ENCODE measurements at places on chromosomes 12 and 14.
A peak's percentile ranks its signal among the peaks of the same experiment; 100 is the strongest.

DNA sequence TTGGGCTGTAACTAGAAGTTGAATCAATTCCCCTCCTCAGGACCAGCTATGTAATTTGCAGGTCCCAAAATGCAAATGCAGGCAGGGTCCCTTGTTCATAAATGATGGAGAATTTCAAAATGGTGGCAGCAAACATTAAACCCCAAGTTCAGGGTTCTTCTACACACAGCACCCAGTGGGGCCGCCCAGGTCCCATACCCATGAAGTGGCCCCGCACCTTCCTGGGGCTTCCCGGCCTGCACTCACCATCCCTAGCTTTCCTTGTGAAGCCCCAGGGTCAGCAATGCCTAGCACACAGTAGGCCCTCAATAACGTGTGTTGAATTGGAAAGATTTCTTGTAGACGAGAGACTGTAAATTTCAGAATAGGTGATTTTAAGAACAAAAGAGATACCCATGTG, 76.0 kb downstream of the NTF3 start:
- no peak for DNase-seq

DNA sequence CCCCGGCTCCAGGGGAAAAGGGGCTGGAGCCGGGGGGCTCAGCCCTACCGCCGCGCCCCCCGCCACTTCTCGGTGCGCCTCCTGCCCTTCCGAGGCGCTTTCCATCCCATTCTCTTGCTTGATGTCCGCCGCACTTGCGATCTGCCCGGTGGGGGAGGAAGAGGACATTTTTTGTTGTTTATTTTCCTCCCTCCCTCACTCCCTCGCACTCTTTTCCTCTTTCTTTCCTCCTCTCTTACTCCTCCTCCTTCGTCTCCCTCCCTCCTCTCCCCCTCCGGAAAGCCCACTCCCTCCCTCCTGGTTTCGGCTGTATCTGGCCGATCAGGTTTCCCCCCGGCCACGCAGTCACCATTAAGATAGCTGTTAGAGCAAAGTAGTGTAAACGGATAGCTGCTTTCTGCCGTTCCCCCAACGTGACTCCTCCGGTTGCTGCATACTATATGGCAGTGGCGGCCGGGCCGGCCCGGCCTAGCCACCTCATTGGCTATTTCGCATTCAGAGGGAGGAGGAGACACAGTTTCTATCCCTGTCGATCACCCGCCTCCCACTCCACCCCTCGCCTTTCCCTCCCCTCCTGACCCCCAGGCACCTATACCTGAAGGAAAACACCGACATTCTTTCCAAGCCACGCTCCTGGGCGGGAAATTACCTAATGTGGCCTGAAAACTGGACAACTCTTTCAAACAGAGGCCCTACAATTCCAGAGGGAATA, at the start of gene SIX4:
SIX4 (minus strand) TSS at position 445 of the 712 bp plus-strand sequence; CDS start at position 168, 277 bp downstream.
- DNase-seq = peak; percentile 87

DNA sequence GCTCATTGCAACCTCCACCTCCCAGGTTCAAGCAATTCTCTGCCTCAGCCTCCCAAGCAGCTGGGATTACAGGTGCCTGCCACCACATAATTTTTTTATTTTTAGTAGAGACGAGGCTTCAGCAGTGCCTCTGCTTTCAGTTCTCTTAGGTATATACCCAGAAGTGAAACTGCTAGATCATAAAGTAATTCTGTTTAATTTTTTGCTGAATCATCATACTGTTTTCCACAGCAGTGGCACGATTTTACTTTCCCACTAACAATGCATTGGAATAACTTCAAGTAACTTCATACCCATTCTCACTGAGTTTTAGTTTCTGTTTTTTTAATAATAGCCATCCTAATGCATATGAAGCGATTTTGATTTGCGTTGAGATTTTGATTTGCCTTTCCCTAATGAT, 148.0 kb upstream of the G2E3 start:
- DNase-seq = no peak

- no peak for DNase-seq
Measured at GRCh38 chr12:120089105-120089504, 27.4 kb downstream of the RAB35 start.

DNA sequence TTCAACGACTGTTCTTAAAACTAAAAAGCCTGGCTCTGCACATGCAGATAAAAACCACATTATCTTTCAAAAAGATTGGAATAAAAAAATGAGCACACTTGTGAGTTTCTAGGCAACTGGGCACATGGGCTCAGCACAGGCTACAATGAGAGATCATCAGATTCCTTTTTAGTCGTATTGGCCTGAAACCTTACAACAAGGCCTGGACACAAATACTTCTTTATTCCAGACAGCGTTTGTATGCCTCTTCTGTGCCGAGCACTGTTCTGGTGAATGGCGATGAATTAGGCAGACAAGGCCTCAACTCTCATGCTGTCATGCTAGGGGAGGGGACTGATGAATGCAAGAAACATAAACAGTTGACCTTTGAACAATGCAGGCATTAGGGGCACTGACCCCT, 463.0 kb downstream of the AACS start:
- no peak for DNase-seq

DNA sequence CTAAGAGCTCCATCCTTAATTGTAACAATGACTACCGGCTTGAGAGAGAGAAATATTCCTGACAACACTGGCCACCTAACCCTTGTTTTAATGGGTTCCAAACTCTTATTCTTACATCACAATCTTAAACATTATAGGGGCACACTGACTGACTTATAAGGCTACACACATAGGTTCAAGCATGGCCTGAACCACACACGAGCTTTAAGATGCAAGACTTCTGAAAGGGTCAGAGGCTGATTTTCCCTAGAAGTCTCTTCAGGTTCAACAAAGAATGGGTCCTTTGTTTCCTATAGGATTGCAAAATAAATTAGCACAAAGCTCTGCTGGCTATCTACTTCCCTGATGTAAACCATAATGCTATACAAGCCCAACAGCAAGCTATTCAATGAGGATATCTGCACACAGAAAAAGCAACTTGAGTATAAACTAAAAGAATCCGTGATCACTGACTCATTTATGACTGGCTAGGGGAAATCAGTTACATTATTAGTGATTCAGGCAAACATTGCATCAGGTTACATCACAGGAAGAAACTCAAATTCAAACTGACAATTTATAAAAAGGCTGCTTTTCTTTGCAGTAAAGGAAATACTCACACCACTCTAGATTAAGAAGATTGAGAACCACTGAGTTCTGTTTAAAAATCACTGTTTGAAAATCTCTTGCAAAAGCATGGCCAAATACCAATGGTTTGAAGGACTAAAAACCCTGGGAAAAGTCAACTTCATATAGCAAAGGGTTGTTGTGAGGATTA, 8.5 kb downstream of the BTG1 start:
- peak; percentile 93 for DNase-seq

DNA sequence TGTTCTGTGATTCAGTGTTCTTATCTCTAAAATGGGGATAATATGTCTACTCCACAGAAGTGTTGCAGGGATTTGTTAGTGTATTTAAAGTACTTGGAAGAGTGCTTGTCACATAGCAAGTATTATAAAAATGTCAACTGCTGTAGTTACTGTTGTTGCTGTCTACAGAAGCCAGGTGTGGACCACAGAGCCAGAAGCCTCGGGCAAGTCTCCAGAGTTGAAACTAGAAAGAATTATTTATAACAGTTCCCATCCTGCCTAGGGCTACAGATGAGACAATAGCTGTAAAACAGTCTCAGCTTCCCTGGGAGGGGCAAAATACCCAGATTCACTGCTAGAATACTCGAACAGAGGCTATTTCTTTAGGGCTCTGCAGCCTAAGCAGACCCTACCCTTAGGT, 55.4 kb upstream of the FUT8 start:
- DNase-seq = no peak

GRCh38 chr12:51525518-51525917, 65.5 kb upstream of the SCN8A start:
- DNase-seq = no peak
